ENCODE measurements at places on chromosomes 3 and 15. TPM values are rescaled to one million over a fixed set of nuclear protein-coding genes. Genes with fewer than 3 reads are reported as not detected.

DNA sequence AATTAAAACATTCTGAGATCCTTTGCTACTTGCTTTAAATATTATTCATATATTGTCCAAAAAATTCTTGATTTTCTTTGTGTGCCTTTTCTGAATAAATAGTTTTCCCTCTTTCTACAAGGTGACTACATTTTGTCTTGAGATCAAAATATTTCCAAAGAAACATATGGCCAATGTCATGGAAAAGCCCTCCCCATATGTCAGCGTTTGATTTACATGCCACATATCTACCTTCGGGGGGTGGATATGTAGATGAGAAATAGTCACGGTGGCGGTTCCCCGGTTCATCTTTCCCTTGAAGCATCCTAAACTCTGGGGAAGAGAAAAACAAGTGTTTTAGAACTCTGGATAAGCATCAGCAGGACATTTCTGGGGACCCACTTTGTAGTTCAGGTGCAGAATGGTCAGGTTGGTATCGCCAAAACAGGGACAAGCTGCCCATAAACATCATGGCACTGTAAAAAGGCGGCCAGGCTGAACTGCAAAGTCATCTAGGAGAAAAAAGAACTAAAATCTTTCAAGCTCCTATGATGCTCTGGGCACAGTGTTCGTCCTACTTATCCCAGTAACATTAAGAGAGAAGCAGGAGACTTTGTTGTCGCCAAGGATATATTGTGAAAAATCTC is 91.5 kb downstream of the MEX3B start:
- no peak overlapping the region for H3K4me3 ChIP-seq
- H3K4me1 ChIP-seq = peaks cover 24% of the 10 kb centered on the region
- no peak for DNase-seq
- H3K27ac ChIP-seq = no peak overlapping the region
- H3K36me3 ChIP-seq = peaks cover 3% of the 10 kb centered on the region

- no peaks in the 10 kb centered on the region for H3K27me3 ChIP-seq
- H3K36me3 ChIP-seq = peaks cover 3% of the 10 kb centered on the region
- H3K4me3 ChIP-seq = peak overlapping the region; percentile 99
- no peak for DNase-seq
Observed at GRCh38 chr3:132418916-132419315, 1.6 kb downstream of the DNAJC13 start.

DNA sequence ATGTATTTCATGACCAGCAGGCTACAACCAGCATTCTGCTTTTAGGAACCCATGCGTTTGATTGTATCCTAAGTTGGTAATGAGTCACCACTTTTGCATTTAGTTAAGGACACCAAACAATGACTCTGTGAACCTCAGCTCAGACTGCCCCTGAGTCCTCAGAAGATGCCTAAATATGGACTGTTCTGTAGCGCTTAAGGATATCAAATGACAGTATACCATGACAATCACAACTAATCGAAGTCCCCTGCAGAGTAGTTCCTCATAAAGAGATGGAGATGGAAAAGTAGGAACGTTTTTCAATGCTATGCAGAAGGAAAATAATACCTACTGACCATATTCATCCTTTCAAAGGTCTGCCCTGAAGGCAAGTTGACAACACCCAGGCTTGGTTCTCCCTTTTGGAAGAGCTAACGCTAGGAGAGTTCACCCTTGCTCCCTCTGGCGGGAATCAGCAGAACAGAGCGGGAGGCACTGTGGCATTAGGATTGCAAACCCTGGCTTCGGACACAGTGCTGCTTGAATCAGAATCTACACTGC is 508.6 kb downstream of the FHIT start:
- H3K36me3 ChIP-seq = no peaks in the 10 kb centered on the region
- no peak for DNase-seq
- H3K4me3 ChIP-seq = no peak overlapping the region
- H3K4me1 ChIP-seq = peaks cover 37% of the 10 kb centered on the region

DNA sequence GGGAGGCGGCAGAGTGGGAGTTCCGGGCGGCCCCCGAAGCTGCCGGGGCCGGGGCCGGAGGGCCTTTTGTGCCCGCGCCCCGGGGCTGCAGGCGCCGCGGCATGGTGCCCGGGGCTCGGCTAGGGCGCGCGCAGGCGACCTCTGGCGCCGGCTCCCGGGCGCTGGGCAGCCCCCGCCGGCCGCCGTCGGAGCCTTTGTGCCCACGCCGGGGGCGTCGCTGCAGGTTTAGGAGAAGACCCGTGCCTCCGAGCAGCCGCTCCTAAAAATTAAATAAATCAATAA is 299 bp downstream of the PAQR9 start:
- peak overlapping the region; percentile 70 for H3K4me3 ChIP-seq
- peaks cover 57% of the 10 kb centered on the region for H3K27me3 ChIP-seq
- H3K4me1 ChIP-seq = peaks cover 10% of the 10 kb centered on the region
- H3K27ac ChIP-seq = no peak overlapping the region

GRCh38 chr3:58494107-58494506 is 2.2 kb downstream of the KCTD6 start:
- peaks cover 74% of the 10 kb centered on the region for H3K4me1 ChIP-seq
- H3K4me3 ChIP-seq = peak overlapping the region; percentile 93
- H3K27ac ChIP-seq = no peak overlapping the region
- no peaks in the 10 kb centered on the region for H3K27me3 ChIP-seq
- no peaks in the 10 kb centered on the region for H3K36me3 ChIP-seq

DNA sequence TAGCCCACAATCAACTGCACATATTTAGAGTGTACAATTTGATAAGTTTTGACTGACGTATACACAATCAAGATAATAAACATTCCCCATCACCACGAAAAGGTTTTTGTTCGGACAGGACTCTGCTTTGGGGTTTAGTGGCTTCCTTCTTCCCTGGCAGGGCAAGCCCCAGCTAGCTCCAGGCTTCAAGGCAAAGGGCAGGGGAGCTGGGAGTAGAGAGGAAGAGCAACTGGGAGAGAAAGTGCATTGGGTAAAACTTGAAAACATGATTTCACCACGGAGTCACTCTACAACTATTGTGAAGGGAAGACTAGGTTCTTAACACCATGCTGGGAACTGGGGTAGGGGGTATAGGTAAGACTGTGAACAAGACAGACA is 185.1 kb upstream of the UBE2E1 start:
- H3K4me1 ChIP-seq = peaks cover 14% of the 10 kb centered on the region
- no peaks in the 10 kb centered on the region for H3K27me3 ChIP-seq
- H3K4me3 ChIP-seq = no peak overlapping the region

DNA sequence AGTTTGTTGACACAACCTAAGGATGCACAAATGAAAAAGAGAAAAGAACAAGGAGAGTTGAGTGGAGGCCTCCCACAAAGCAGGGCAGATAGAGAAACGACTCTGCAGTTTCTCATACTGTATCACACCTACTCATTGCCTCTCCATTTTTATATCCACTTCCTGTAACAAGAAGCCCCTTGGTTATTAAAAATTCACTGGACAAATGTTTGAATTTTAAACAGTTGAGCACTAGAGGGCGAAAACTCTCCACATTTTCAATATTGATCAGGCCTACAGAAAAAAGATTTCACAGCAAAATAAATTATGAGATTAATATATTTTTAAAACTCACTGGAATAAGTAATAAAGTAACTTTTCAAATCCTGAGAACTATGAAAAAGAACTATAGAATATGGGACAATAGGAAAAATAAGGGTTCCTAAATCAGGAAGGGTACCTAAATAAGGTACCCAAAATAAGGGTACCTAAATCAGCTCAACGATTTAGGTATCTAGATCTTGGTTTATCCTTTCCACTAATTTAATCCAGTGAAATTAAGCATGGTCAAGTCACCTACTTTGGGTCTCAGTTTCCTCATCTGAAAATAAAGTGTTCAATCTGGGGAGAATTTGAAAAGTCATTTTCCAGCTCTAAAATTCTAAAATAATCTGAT is 47.0 kb upstream of the PPIB start:
- H3K36me3 ChIP-seq = peaks cover 10% of the 10 kb centered on the region
- peaks cover 9% of the 10 kb centered on the region for H3K4me1 ChIP-seq
- H3K27ac ChIP-seq = peak overlapping the region; percentile 73
- no peaks in the 10 kb centered on the region for H3K27me3 ChIP-seq
- H3K4me3 ChIP-seq = no peak overlapping the region
- DNase-seq = no peak

DNA sequence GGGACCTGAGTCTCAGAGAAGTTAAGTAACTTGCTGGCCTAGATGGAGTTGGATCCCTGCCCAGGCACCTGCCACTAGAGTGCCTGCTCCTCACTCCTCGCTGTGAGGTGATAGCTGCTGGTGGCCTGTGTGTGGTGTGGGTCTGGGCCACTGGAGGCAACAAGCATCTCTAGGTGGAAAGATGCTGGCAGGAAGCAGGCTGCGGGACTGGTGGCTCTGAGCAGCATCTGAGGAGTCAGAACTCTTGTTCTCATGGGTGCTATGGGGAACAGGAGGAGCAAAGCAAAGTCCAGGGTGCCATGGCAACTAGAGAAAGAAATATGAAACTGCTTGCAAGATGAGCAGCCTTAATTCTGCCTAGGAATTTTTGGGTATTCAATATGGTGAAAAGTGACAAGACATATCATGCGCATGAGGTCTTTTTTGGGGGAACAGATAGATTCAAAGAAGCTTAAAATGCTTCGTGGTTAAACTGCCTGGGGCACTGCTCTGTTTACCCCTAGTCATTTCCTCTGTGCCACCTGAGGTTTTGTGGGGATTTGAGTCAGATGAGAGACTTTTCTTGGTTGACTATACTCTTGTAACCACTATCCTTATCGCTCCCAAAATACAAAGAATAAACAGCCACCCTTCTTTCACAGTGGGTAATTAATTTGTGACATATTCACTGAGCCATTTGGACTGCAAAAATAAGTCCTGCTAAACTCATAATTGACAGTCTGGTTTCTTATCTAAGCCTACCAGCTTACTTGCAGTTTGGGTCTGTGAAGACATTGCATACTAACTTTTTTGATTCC is 50.3 kb downstream of the MED12L start:
- no peaks in the 10 kb centered on the region for H3K36me3 ChIP-seq
- no peak for DNase-seq
- H3K27ac ChIP-seq = no peak overlapping the region
- no peak overlapping the region for H3K4me3 ChIP-seq
- H3K27me3 ChIP-seq = peaks cover 6% of the 10 kb centered on the region
- H3K4me1 ChIP-seq = no peaks in the 10 kb centered on the region

DNA sequence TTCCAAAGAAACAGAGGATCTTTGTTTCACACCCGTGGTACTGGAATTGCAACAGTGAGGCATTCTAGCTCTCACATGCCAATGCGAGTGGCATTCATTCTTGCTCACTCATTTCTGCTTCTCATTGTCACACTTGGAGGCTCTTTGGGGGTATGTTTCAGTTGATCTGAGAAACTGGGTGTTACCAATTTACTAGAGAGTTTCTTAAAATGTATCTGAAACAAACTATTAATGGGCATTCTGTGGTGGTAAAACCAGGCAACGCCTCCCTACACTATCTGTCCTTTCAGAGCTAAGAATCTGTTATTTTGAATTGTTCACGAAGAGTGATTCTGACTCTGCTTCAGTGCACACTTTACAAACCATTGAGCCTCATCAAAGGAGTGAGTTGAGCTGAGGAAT is 140.6 kb upstream of the BHLHE40 start:
- no peak overlapping the region for H3K4me3 ChIP-seq
- no peaks in the 10 kb centered on the region for H3K27me3 ChIP-seq
- no peak for DNase-seq
- no peaks in the 10 kb centered on the region for H3K4me1 ChIP-seq
- H3K27ac ChIP-seq = no peak overlapping the region

DNA sequence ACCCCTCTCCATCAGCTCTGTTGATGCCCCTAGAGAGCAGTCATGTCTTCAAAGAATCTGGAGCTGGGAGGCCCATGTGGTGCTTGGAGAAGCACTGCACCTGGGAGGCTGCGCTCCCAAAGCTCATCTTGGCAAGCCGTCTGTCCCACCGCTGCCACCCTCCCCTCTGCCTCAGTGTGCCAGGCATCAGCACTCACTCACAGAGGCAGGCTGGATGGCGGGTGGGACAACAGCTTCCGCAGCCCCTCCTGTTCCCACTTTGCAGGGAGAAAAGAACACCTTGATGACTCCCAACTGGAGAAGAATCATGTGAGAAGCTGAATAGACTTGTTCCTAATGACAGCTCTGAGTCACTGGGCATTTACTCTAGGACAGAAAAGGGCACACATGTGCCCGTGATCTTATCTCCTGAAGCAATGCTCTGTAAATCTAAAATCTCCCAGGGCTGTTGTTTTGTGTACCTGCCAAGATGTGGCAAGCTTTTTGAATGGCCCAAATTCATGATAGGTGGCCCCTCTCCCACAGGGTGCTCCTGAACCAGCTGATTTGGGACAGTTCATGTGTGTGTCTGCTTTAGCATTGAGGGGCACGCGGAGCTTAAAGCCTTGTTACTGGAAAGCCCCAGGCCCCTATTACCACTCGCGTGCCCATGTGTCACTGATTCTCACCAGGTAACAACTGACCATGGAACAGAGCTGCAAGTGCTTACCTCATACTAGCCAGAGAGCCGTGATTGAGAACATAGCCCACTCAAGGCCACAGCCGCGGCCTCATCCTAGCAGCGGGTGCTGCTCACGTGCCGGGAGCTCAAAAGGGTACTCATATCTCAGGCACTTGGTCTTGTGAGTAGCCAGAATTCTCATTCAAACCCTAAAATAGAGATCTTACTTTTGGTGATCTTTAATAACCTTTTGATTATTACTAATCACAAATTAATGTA is 104.4 kb downstream of the DNAJB8 start:
- peaks cover 30% of the 10 kb centered on the region for H3K4me1 ChIP-seq
- peaks cover 16% of the 10 kb centered on the region for H3K36me3 ChIP-seq
- no peak overlapping the region for H3K4me3 ChIP-seq
- peaks cover 3% of the 10 kb centered on the region for H3K27me3 ChIP-seq
- H3K27ac ChIP-seq = no peak overlapping the region
- no peak for DNase-seq

DNA sequence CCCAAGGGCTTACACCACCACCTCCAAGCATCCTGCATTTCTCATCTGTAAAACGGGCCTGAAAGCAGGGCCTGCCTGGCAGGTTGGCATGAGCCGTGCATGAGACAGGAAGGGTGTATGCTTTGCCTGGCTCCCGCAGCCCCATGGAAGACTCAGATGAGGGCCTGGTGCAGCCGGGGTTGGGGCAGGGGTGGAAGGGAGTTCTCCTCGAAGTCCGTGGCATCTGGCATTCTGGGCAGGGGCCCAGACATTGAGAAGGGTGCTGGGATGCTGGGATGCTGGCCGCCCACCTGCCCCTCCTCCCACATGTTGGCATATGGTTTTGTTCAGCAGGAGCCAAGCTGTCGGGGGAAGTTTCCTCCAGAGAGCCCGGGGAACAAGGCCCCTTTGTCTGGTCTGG is 13.0 kb upstream of the FBLN2 start:
- no peaks in the 10 kb centered on the region for H3K27me3 ChIP-seq
- H3K27ac ChIP-seq = peak overlapping the region; percentile 97
- H3K4me1 ChIP-seq = peaks cover 77% of the 10 kb centered on the region
- DNase-seq = no peak
- H3K36me3 ChIP-seq = peaks cover 2% of the 10 kb centered on the region
- H3K4me3 ChIP-seq = no peak overlapping the region

Gene APOD
- 3.2 TPM for total RNA-seq

Gene RASGRP1
- 0.26 TPM for total RNA-seq

Gene CCDC39
- not detected for total RNA-seq
